ENCODE measurements at places on chromosomes 3 and 15.

DNA sequence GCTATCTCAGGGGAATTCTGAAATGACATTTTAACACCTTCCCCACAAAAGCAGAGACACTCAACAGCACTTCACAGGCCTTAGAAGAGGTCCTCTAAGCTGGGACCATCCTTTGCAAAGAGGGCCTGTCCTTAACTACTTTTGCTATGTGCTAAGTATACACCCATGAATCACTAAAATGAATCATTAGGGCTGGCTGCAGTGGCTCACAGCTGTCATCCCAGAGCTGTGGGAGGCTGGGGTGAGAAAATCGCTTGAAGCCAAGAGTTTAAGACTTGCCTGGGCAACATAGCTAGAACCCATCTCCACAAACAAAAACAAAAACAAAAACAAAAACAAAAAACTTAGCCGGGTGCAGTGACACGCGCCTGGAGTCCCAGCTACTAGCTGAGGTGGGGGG lies 53.9 kb upstream of the MELTF start:
- DNase-seq, result no peak

GRCh38 chr3:112685420-112685819 lies 44.5 kb upstream of the CCDC80 start:
- DNase-seq, result no peak

DNA sequence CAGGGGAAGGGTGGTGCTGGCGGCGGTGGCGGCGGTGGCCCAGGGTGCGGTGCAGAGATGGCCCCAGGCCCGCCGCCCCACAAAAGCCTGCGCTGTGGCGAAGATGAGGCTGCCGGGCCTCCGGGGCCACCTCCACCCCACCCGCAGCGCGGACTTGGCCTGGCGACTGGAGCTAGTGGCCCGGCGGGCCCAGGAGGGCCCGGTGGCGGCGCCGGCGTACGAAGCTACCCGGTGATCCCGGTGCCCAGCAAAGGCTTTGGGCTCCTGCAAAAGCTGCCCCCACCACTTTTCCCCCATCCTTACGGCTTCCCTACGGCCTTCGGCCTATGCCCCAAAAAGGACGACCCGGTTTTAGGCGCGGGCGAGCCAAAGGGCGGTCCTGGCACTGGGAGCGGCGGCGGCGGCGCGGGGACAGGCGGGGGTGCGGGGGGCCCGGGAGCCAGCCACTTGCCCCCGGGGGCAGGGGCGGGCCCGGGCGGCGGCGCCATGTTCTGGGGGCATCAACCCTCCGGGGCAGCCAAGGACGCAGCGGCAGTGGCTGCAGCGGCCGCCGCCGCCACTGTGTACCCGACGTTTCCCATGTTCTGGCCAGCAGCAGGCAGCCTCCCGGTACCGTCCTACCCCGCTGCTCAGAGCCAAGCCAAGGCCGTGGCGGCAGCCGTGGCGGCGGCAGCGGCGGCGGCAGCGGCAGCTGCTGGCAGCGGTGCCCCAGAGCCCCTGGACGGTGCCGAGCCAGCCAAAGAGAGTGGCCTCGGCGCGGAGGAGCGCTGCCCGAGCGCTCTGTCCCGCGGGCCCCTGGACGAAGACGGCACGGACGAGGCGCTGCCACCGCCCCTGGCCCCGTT lies 1.6 kb downstream of the SKOR1 start:
- DNase-seq, result no peak

- DNase-seq, result no peak
Observed at GRCh38 chr3:54736459-54736858, 191.4 kb downstream of the LRTM1 start.

DNA sequence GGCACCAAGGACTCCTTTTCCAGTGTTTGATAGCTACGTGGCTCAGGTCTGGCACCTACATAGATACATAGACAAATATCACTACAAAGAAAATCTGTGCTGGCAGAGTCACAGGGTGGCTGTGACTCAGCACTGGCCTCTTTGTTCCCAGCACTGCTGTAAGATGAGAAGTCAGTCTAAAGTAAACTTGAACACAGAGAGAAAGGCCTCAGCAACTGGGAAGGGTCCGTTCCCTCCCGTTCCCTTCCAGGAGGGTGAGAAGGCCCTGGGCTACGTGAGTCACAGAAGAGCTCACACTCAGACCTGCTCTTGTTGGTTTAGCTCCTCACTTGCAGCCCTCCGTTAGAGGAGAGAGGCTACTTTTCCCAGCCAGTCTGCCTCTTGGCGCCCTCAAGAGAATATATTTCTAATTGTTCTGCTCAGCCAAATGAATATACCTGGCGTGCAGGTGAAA lies 23.1 kb downstream of the ANXA2 start:
- DNase-seq, result peak; percentile 80

DNA sequence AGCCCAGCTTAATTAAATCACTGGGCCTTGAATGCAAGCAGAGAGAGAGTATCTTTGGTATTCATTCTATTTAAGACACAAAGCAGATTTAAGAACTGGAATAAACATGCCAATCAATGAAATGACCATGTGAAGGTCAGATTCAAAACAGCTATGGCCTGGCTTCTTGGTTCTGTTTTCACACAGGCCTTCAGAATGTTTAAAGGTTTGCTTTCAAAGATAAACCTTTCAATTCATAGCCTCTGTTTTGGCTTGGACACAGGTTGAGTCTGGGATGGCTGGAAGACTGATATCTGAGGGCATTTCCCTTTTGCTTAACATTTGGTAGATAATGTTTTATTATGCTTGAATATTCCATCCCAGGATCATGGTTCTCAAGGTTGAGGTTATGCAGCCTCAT lies 244.4 kb upstream of the KBTBD8 start:
- no peak for DNase-seq

DNA sequence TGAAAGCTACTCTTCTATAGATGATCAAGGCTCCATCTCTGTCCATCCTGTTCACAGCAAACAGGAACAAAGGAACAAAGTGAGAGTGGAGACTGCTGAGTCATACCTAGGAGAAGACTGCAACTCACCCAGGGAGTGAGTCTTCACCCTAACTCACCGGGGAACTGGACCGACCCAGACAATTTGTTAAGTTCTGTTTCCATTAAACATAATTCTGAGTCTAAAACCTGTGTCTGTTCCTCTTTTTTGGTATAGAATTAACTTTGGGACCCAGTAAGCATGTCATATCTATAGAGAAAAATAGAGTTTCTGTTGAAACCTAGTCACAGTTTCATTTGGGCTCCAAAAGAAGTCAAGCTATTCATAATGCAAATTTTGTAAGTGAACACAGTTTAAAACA lies 21.6 kb downstream of the CCDC80 start:
- DNase-seq, result no peak

DNA sequence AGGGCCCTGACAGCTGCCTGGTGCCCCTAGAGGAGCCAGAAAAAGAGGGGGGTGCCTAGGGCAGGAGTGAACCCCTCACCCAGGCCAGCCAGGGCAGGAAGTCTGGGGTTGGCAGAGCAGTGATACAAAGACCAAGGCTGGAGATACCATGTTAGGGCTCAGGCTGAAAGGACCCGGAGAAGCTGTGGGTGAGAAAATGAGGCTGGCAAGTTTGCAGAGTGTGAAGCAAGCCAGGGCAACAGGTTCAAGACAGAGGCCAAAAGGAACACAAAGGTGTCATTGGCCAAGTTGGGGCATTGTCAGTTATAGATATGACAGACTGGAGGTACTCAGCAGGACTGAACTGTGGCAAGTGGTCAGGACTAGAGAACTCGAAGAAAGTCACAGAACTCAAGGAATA lies 40.6 kb upstream of the IREB2 start:
- DNase-seq, result no peak

DNA sequence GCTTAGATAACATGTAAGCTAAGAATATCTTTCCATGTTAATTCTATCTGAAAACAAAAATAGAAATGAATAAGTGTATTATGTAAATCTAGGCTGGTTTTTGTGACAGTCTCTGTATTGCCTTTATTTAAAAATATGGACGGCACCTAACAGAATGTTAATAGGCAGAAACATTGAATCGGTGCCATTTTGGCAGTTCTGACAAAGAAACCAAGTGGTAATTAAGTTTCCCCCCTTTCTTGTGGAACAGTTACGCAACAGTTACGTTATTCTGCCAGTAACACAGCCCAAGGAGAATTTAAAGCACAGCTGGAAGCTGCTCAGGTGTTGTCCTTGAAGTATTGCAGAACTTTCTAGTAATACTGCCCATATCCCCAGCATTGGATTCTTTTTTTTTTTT lies 21.5 kb downstream of the LARS2 start:
- no peak for DNase-seq

DNA sequence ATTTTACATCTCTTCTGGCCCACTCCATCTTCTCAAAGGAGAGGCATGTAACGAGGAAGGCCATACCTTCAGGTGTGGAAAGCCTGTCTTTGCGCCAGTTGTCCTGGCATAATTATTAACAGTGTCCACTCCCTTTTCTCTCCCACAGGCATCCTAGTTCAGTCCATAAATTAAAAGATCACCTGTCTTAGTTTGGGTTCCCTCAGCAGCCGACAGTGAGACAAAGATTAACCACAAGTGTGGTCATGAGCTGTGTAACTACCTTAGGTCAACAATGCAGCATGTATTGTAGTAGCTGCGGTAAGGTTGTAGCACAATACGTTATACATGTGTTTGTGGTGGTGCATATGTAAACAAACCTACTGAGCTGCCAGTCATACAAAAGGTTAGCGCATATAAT lies 103.3 kb upstream of the GALNT15 start:
- no peak for DNase-seq

DNA sequence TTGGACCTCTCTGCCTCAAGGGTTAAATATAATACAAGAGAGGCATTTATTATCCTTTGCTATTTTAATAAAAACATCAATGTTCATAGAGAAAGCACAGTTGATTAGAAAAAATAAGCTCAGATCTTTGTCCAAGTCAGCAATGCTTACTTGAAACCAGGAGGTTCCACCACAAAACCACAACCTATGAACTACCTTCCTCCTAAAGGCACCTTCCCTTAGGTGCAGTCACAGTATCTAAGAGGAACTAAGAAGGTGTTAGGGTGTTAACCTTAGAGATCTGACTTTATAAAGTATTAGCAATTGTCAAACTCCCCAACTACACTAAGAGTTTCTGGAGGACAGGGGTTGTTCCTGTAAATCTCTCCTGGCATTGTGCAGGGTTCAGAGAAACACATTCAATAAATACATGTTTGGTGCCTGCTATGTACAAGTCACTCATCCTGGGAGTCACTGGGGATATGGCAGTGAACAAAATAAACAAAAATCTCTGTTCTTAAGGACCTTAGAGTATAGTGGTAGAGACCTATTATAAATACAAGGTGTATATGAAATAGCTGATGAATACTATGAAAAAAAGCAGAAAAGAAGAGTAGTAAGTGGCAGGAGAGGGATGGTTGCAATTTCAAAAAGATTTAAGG lies 208.6 kb downstream of the NFKBIZ start:
- no peak for DNase-seq

DNA sequence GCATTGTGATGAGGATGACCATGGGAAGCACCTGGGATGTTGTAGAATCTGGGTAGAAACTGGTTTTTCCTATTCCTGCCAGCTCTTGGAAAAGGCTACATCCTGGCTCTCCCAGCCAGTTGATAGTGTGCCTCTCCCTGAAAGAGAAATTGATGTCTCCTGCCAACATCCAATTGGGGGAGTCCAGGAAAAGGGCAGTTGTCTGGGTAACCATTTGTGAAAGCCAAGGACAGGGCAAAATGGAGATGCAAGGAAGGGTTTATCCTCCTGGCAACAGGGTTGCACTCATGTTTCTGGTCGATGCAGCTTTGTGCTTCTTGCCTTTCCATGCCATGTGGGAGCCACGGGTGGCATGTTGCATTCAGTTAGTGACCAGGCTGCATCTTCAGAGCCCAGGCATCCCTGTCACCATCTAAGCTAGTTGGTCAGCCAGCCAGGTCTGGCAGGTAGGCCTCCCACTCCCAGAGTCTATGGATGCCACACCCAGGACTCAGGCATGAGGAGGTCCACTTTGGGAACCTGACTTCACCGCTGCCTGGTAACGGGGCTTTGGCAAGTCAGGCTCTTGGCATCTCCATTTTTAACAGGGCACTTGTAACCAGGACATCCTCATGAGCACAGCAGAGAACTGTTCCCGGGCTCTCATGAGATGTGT lies 153.5 kb downstream of the DNAJB8 start:
- DNase-seq, result no peak

GRCh38 chr3:27729748-27730611 lies 7.9 kb upstream of the EOMES start:
- no peak for DNase-seq

DNA sequence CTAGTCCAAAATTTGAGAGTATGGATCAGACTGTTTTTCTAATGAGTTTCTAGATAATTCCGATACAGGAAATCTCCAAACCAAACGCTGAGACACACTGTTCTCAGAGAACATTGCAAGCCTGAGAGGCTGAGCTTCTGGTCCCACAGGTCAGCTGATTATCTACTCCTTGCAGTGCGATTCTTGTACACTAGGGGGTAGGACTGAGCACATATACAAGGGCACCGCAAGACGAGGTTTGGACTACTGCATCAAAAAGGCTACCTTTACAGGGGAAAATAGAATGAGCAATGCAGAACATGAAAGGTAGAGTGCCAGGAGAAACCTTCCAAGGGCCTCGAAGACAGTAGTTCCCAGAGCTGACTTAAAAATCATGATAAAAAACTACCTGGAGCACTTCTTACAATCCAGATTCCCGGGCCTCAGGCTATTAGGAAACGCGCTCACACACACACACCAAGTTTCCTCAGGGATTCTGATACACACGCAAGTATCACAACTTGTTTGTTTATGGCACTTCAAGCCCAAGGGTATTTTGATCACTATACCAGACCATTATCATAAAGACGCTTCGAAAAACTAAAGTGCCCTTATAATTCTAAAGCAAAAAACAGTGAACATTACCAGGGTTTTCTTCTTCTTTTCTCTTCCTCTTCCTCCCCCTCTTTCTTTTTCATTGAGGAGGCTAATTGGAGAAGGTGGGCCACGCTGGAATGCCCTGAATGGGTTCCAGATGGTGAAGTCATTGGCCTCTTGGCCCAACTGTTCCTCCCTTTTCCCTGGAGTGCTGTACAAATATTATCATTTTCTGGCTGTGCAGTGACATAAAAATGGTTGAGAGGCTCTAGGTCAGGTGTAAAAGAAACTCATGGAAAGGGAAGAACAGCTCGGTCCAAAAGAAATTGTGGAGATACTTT lies 61.8 kb downstream of the SLC12A8 start:
- no peak for DNase-seq

- DNase-seq, result no peak
Observed at GRCh38 chr3:72331076-72331475, 517.2 kb downstream of the SHQ1 start.

GRCh38 chr3:31721676-31722075 lies 189.0 kb downstream of the STT3B start:
- no peak for DNase-seq

DNA sequence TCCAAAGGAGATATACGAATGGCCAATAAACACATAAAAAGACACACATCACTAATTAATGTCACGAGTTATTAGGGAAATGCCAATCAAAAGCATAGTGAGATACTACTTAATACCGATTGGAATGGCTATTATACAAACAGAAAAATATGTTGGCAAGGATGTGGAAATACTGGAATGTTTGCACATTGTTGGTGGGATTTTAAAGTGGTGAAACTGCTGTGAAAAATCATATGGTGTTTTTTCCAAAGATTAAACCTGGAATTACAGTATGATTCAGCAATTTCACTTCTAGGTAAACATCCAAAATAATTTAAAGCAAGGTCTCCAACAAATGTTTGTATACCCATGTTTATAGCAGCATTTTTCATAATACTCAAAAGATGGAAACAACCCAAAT lies 765.5 kb downstream of the VGLL3 start:
- DNase-seq, result no peak

Measured in posterior cingulate gyrus (tissue), 11 donors.